CD4-positive, alpha-beta T cell (primary cell): ENCODE measurements at places on chromosomes 13 and 19.
A peak's percentile ranks its signal among the peaks of the same experiment; 100 is the strongest.

- no peak for DNase-seq
Measured at GRCh38 chr13:113585896-113586295, 1.3 kb downstream of the TFDP1 start.

- DNase-seq = no peak
Measured at GRCh38 chr19:28239270-28239669, 973.7 kb downstream of the UQCRFS1 start.

DNA sequence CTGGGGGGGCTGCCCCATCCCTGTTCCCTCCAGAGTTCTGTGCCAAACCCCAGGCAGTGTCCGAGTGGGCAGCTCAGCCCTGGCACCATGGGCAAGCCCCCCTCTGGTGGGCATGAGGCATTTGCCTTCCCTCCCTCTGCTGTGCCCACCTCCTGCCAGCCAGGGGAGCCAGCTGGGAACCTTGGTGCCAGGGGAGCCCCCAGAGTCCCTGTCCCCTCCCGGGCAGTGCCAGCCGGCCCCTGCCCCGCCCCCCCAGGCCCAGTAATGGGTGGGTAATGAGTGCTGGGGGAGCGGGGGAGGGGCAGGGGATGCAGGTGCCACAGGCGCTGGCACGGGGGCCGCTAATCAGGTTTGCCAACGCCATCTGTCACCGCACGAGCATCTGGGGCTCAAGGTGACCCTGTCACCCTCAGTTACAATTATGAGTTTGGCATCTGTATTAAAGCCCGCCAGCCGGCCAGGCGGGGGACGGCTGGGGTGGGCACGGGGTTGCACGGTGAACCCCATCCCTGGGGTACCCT is 5.9 kb downstream of the DAND5 start:
- DNase-seq = no peak

GRCh38 chr19:13408889-13409518 is 97.3 kb downstream of the CACNA1A start:
- no peak for DNase-seq

DNA sequence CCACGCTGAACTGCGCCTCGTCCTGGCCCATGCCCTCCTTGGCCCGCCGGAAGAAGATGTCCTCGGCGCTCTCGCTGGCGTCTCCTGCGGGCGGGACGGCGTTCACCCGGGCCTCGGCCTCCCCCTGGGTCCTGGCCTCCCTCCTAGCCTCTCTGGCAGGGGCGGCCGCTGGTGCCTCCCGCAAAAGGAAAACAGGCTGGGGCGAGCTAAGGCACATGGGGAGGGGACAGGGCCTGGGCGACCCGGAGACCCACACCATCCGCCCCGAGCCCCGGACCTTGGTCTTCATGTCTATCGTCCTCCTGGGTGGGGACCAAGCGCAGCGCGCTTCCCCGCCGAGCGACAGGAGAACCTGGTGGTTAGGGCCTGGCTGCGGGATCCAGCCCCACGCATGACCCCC is 5.7 kb upstream of the TBXA2R start:
- DNase-seq = no peak

DNA sequence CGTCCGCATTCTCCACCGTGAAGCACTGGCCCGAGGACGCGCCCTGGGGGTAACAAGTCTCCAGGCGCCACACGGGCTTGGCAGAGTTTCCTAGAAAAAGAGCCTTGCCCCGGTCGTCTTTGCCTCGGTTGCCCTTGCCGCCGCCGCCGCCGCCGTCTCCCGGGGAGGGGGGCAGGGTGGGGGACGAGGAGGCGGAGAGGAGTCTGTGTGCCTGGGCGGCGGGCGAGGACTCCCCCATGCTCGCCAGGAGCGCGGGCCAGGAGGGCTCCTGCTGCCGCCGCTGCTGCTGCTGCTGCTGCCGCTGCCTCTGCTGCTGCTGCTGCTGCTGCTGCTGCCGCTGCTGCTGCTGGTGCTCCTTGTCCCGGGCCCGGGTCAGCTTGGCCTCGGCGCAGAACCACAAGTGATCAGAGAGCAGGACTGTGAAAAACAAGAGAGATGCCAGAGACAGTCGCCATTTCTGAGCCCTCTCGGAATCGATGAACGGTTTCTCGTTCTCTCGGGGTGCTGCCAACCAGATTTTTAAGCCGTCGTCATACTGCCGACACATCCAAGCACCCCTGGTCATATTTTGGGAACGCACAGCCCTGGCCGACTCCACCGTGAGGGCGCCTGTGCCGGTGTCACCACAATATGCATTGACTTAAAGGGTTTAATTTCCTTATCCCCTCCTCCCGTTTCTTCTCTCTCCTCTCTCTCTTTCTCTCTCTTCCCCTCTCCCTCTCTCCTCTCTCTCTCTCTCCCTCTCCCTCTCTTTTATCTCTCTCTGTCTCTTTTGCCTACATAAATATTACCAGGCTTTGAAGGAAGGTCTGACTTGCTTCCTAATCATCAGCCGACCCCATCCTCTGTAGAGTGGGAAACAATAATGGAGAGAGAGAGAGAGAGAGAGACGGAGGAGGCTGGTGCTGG is 349.1 kb downstream of the LIG4 start:
- no peak for DNase-seq

- DNase-seq = peak; percentile 62
Measured at GRCh38 chr19:3179739-3180293, 1.2 kb downstream of the S1PR4 start.

GRCh38 chr19:19540064-19540714 is 2.1 kb downstream of the CILP2 start:
- DNase-seq = peak; percentile 57

- no peak for DNase-seq
Measured at GRCh38 chr19:9850235-9850959, 15.3 kb downstream of the PIN1 start.

GRCh38 chr13:99150575-99151361 is 49.9 kb upstream of the UBAC2 start:
- no peak for DNase-seq

DNA sequence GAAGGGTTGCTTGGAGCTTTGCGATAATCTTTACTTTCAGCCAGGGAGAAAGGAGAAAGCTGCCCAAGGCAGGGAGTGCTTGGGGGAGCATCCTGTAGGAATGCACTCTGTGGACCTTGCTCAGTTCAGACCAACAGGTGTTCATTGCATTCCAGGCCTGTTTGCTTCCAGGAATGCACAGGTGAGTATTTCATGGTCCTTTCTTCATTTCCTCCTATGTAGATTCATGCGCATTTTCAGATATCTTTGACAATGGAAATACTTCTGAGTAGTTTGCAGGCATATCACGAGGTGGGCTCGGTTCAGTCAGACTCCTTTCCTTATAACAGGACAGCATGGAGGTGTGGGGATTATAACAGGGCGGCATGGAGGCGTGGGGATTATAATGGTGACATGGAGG is 254.8 kb downstream of the FGF9 start:
- no peak for DNase-seq

- no peak for DNase-seq
Measured at GRCh38 chr13:114234266-114234644, 442 bp upstream of the CDC16 start.

GRCh38 chr19:54616821-54617560 is 13.3 kb upstream of the LILRB1 start:
- DNase-seq = no peak

GRCh38 chr13:49641801-49642291 is 13.5 kb downstream of the ARL11 start:
- DNase-seq = no peak

- DNase-seq = peak; percentile 75
Measured at GRCh38 chr19:49391581-49392399, 3.7 kb downstream of the KASH5 start.

GRCh38 chr13:43156916-43157315 is 133.5 kb downstream of the DNAJC15 start:
- no peak for DNase-seq

DNA sequence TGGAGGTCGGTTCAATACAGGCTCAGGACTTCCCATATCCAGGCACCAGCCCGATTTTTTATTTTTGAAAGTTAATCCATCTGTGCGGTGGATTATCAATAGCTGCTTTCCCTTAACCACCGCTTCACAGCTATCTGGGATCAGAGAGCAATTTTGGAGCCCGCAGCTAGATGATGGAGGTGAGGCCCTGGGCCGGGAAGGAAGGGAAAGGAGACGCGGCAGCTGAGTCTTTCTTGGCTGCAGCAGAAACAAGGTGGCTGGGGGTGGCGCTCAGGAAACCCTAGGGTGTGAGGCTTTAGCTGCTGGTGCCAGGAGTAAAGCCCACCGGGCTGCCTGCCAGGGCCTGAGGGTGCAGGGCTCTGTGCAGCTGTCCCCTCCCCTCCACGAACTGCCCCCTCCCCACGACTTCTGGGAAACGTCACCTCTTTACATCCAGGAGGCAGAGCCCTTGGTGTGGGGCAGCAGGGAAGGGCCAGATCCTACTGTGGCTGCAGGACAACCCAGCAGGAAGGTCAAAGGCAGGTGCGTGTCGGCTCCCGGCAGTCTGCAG is 307.0 kb downstream of the ZNF536 start:
- no peak for DNase-seq

- no peak for DNase-seq
Measured at GRCh38 chr13:27783111-27783510, 9.2 kb upstream of the GSX1 start.

DNA sequence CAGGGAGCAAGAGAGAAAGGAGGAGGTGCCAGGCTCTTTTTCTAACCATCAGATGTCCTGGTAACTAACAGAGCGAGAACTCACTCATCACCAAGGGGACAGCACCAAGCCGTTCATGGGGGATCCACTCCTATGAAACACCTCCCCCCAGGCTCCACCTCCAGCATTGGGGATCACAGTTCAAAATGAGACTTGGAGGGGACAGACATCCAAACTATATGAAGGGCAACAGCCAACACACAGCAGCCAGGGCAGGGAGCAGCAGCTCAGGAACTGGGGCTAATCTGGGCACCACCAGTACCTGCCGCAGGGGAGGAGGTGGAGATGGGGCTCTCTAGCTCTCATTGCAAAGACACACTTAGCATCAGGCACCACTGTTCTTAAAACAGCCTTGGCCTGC is 34.3 kb upstream of the VSTM2B start:
- no peak for DNase-seq

DNA sequence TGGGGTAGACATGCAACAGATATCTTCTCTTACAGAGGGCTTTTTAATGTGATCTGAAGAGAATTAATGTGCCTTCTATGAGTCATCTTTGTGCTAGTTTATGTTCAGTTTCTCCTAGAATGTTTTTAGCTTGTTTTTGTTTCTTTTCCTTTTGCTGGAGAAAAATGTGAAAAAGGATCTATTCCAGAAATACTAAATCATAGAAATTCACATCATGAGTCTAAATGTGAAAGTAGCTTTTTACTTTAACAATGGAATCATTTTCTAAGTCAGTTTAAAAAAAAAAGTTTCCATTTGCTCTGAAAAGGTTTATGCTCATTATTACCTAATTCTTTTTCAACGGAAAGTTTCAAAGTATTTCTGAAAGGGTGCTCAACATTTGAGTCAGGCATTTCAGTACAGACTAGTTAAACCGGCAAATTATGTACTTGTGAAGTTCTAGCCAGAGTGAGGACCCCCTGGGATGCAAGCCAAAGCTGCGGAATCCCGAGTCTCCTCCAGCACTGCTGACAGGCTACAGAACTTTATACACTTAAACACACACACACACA is 72.9 kb downstream of the SPATA13 start:
- DNase-seq = no peak

DNA sequence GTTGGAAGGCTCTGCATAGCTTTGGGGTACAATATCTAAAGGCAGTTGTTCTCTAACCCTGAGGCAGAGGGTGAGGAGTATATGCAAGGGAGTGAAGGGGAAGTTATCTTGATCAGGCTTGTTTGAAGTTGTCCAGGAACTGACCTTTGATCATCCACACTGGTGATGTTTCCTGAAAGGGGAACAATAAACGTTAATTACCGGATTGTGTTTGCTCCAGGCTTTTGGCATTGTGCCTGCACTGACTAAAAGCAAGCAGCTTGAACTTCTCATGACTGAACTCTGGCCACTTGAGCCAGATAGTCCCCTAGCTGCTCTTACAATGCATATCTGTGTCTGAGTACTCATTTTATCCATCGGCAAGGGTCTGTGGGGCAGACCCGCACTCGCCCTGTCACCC is 27.0 kb upstream of the ZNF726 start:
- no peak for DNase-seq

DNA sequence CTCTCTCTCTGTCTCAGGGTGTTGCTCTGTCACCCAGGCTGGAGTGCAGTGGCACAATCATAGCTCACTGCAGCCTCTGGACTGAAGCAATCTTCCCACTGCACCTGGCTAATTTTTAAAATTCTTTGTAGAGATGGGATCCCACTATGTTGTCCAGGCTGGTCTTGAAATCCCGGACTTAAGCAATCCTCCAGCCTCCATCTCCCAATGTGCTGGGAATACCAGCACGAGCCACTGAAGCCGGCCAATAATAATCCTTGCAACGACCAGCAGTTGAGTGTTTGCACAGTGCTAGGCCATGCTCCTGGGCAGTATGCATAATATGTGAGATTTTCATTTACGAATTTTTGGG is 640 bp upstream of the EPOR start:
- no peak for DNase-seq

DNA sequence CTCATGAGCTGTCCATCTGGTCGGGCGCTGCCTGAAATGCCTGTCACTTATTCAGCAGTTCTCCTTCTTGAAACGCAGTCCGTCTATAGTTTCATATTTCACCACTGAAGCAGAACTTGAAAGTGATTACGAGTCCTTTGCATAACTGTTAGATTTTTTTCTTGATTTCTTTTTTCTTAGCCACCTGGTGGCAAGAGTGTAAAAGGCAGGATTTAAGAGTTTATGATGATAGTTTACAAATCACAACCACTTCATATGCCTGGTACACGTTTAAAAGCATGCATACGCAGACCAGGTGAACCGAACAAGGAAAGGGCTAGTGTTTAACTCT is 45.8 kb downstream of the GGACT start:
- peak; percentile 53 for DNase-seq

DNA sequence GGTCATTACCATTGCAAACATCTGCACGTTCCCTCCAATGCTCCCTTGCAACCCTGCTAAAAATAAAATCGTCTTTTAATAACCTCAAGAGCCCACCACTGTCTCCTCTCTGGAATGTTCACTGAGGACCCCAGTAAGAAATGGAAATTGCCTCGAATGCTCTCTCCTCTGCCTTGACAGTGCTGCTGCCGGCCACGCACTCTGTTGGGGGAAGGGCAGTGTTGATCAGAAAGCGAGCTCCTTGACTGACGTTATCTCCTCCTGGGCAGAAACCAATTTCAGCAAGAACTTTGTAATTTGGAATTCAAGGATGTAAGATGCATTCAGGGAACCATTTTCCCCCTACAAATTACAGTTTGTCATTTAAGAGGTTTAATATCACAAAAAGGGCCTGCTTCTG is 718.5 kb downstream of the UQCRFS1 start:
- DNase-seq = no peak

- no peak for DNase-seq
Measured at GRCh38 chr19:49851456-49852259, 699 bp downstream of the PTOV1 start.

- no peak for DNase-seq
Measured at GRCh38 chr19:7188698-7189629, 105.2 kb downstream of the INSR start.

DNA sequence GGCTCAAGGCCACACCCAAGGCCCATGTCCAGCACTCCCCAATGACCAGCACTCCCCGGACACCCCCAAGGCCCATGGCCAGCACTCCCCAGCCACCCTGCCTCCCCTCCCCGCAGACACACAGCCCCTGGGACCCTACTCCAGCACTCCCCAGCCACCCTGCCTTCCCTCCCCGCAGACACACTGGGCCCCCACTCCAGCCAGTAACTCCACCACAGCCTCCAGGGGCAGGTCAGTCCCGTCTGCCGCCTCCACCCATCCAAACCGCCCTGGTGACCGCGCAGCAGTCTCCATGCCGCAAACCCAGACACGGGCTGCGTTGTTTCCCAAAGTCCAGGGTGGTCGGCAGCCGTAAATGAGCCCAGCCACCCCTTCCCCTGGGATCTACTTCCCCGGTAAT is 70.7 kb downstream of the SPACA7 start:
- no peak for DNase-seq
